HL-60 (cell line): ENCODE measurements at places on chromosomes 1 and 21.

DNA sequence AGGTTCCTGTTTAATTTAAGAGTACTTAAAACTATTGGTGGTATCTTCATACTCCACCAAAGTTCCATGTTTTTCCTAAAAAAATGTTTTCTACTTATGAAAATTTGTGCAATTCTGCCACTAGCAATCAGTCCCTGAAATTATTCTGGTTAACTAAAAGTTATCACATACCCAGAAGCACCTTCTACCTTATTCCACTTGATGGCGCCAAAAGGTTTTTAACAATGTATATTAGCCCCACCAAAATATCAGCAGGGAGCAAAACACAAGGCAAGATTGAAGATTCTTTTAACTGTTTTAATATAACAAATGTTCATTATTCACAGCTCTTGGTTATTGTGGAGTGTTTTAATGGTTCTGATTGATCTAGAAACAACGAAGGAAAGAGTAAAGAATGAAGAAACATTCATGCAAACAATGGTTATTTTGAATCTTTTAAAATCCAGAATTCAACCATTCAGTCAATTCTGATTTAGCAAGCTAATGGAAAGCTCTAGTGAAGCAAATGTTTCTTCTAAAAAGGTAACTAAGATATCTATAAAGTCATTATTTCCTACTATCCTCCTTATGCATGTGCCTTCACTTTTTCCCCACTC is 67.2 kb downstream of the TTLL7 start:
- DNase-seq, result no peak

DNA sequence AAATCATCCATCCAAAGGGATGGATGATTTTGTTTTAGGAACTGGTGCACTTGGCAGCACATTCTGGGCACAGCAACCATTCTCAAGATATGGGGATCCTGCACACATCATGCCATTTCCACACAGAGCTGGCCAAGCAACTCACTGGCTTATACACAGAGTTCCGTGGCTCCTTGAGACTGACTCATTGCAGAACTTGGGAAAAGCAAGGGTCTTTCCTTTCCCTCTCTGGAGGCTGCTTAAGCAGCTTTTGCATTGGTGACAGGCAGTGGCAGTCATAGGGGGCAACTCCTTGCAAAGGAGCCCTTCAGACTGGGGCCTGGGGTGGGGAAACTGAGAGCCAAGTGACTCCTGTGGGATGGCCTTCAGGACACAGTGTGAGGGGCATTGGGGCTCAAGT is 1.9 kb upstream of the MAD2L2 start:
- DNase-seq, result no peak

- DNase-seq, result no peak
These were observed 71.0 kb downstream of the ST6GALNAC5 start for GRCh38 chr1:76938304-76938703.

DNA sequence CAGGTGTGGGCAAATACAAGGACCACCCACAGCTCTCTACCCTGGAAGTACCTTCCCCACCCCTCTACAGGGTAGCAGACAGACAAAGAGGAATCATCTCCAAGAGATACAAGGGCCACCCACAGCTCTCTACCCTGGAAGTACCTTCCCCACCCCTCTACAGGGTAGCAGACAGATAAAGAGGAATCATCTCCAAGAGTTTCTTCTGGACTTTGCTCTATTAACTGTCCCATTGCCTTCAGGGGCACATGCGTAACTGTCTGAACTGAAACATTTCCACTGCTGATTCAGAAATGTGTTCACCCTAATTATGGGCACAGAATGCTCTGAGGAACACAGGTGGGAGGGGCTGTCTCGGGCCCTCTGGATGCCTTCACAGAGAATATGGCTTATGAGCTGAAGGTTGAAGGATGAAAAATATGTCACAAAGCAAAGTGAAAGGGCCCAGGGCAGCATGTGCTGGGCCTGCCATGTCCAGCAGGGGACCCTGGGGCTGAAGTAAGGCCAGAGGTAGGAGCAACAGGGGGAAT is 43.9 kb downstream of the ZNF281 start:
- no peak for DNase-seq

DNA sequence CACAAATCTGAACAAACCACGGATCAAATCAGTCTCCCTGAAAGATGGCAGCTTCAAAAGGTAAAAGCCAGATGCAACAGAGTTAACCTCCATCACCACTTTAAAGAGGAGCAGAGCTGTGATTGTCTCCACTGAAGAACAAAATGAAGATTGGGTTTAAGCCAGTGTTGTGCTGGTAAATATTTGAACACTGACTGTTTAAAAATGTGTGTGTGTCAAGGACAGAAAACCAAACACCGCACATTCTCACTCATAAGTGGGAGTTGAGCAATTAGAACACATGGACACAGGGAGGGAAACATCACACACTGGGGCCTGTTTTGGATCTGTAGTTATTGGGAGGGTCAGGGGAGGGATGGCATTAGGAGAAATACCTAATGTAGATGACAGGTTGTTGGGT is 83.9 kb downstream of the ST6GALNAC5 start:
- DNase-seq, result no peak

DNA sequence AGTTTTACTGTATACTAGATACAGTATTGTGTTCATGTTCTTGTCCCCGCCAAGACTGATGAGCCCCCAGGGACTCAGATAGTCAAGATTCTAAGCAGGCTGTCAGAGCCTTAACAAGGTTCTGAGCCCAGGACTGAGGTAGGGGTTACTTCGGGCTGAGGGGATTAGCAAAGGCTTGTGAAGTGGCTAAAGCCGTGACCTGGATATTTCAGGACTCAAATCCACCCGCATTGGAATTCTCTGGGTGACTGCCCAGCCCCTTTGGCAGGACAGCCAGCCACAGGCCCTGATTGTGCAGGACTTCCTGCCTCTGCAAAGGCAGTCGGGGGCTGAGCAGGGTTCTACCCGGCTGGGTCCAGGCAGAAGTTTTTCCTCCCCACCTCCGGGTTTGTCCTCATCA is at the start of gene PLA2G5:
Gene PLA2G5, plus strand, starts transcription at position 321 of the 400 bp plus-strand sequence. CDS start 14,637 bp downstream, outside the sequence.
- DNase-seq, result no peak

DNA sequence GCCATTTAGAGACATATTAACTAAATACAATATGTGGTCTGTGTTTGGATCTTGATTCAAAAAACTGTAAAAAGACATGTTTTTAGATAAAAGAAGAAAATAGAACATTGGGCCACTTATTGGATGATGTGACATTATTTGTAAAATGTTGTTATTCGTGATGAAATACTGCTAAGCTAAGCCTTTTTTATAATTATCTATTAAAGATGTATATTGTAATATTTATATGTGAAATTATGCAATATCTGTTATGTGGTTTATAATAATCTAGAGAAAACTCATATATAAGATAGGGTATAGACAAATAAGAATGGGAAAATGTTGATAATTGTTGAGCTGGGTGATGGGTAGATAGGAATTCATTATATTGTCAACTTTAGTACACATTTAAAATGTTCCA is 82.0 kb upstream of the RGS1 start:
- DNase-seq, result no peak

DNA sequence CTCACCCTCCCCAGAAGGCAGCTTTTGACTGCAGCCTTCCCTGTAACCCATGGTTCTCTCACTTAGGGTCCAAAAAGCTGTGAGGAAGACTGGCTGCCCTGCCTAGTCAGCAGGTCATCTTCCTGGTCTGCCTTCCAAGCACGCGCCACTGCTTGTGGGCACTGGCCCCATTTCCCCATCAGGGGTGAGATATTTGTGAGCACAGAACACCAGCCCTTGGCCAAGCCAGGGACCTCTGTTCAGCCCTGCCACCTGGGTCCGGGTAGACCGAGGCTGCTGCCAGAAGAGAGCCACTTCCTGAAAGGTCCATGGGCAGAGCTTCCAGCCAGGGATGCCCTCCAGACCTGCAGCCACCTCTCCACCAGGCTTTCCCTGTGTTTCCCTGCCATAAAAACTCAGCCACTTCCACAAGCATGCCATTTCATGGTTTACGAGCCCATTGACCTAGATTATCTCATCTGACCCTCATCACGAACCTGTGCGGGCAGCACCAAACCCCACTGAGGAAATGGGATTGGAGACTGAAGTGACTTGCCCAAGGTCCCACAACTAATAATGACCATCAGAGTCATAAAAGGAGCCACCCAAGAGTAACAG is 40.5 kb downstream of the GLIS1 start:
- no peak for DNase-seq

DNA sequence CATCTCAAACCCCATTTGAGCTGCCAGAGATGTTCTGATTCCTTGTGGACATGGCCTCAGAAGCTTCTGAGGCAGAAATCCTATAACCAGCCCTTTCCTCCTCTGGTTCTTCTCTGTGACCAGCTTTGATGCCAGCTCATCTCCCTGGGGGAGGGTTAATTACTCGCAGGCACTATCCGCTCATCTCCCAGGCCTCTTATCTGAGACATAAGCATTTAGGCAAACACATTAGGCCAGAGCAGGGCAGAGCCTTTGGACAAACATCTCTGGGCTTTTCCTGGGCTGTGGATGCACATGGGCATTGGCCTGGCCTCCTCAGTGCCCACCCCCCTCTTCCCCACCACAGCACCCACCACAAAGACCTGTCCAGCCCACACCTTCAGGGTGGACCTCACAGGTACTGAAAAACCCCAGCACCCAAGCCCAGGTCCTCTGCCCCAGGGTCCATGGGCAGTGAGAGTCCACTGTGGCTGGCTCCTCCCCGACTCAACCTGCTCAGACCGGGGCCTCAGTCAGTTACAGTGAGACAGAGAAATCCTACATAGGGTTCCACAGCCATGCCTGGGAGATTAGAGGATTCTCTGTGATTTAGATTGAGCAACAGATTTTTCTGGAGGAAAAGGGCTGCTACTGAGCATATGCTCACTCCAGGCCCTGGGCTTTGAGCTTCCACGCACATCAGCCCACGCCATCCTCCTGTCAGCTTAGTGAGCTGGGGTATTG is 26.9 kb downstream of the IGSF21 start:
- no peak for DNase-seq
